Posterior vena cava (tissue), 2 donors: ENCODE measurements at places on chromosomes 5 and 9. TPM values are rescaled to one million over a fixed set of nuclear protein-coding genes. Genes with fewer than 3 reads are reported as not detected.

Gene PAIP2
- 75.4 TPM for total RNA-seq

DNA sequence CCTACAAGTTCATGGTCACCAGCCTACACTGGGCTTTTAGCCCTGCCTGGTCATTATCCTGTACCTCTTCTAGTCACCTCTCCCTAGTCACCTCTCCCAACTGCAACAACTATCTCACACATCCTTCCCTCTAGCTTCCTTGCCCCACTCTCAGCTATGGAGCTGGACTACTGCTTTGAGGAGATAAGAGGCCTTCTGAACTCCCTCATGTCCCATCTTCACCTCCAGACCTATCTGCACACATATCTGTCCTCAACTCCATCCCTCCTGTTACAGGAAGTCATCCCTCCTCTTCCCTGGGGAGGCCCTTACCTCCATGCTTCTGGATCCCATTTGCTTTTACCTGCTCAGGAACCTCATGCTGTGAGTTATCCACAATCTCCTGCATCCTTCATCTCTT, 5.7 kb downstream of the RPP25L start:
- no peak for DNase-seq

Gene EQTN
- total RNA-seq, result not detected

Gene TOMM5
- total RNA-seq, result 55.9 TPM

GRCh38 chr5:68070591-68071281, 144.8 kb upstream of the PIK3R1 start:
- no peak for DNase-seq

DNA sequence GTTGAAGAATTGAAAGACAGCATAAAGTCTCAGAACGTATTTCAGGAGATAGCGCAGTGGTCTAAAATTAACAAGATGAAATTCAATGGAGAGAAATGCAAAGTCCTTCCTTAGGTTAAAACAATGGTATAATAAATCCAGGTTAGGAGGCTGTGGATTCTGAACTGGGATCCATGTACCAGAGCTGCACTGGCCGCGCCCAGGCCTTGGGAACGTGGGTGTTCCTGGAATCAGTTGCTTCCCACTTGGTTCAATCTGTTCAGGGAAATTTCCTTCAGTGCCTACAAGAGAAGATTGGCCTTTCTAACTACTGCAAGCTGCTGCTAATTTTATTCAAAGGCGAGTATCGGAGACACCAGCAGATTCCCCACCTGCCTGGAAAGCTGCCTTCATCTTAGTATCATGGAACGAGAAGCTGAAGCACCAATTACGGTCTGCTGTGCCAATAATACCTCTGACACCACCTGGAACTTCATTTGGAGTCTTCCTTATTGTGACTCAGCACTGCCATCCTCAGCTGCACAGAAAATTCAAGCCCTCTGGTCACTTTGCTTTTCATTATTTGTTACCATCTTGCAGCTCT, 14.3 kb upstream of the CTNND2 start:
- DNase-seq, result no peak

Gene SOX30
- 0.29 TPM for total RNA-seq

DNA sequence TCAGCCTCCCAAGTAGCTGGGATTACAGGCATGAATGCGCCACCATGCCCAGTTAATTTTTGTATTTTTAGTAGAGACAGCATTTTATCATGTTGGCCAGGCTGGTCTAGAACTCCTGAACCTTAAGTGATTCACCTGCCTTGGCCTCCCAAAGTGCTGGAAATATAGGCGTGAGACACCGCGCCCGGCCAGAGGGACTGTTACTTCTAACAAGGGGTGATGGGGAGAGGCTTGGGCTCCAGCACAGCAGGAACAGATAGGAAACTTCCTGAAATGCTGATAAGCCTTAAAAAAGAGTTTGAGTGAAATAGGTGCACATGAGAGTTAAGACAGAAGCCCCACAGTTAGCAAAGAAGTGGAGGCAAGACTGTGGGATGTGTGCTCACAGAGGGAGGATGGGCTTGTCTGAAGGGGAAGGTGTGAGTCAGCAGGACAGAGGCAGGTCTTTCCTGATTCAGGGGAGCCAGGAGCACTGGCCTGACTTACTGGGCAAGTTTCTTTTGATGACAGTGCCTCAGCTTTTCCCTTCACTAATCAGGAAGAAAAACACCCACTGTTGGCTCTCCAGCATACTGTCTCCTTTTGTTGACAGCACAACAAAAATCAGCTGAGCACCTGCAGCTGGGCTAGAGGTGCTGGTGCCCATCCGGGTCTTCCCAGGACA, 68.4 kb downstream of the RAD23B start:
- no peak for DNase-seq

Gene NNT
- total RNA-seq, result 62.4 TPM

- DNase-seq, result no peak
Measured at GRCh38 chr9:114906922-114907571, 23.3 kb downstream of the TNFSF8 start.

Gene TAF1L
- not detected for total RNA-seq

DNA sequence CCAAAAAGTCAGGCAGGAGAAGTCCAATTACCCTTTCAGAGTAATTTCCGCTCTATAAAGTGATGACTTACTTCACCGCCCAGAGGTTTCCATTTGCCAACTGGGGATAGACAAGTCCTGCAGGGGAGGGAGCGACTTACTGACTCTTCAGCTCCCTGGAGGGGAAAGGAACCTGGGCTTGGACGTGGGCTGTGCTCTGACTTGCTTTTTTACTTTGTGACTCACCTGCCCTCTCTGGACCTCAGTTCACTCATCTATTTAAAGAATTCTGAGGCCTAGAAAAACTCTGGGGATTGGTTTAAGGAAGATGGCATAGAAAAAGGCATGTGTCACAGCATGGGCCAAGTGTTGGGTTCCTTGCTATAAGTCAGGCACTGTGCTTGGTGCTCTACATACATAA, 180.4 kb upstream of the TRIM32 start:
- DNase-seq, result no peak

GRCh38 chr5:17238521-17239041, 21.1 kb downstream of the BASP1 start:
- DNase-seq, result no peak

DNA sequence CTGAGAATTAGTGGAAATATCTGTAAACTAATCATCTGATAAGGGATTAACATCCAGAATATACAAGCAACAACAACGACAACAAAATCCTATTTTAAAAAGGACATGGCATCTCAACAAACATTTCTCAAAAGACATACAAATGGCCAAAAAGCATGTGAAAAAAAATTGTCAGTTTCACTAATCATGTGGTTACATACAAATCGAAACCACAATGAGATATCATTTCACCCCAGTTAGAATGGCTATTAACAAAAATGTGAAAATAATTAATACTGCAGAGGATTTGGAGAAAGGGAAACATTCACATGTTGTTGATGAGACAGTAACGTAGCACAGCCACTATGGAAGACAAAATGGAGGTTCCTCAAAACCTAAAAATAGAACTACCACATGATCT, 69.5 kb downstream of the ERP44 start:
- no peak for DNase-seq

DNA sequence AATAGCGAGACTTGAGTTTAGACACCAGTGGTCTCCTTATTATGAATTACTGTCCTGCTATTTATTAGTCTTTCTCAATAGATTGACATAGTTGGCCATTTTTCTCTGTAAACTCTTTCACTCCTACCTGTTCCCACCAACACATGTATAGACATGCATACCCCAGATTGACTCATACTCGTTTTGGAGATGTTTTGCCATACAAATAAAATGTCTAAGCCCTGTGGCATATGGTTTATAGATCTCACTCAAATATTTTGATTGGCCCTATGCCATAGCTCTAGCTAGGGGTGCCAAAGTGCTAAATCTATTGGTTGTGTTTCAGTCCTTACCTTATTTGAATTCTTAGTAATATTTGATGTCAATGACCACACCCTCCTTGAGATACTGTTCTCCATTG, 42.3 kb downstream of the CAMK4 start:
- no peak for DNase-seq

Gene PCDHB2
- total RNA-seq, result 2.3 TPM

GRCh38 chr9:127707766-127708165, 978 bp downstream of the CFAP157 start:
- peak; percentile 74 for DNase-seq
